Urinary bladder (tissue), 4 donors: ENCODE measurements at places on chromosomes 4 and X. TPM values are rescaled to one million over a fixed set of nuclear protein-coding genes. Genes with fewer than 3 reads are reported as not detected.

CDKL2 gene
- 0.15 TPM for polyA plus RNA-seq

RAB39B gene
- polyA plus RNA-seq: 0.29 TPM

GRCh38 chr4:8035371-8035780 lies 95.7 kb upstream of the AFAP1 start:
- no peak for DNase-seq

GRCh38 chr4:141759796-141760425 lies 123.5 kb downstream of the IL15 start:
- no peak for DNase-seq

DNA sequence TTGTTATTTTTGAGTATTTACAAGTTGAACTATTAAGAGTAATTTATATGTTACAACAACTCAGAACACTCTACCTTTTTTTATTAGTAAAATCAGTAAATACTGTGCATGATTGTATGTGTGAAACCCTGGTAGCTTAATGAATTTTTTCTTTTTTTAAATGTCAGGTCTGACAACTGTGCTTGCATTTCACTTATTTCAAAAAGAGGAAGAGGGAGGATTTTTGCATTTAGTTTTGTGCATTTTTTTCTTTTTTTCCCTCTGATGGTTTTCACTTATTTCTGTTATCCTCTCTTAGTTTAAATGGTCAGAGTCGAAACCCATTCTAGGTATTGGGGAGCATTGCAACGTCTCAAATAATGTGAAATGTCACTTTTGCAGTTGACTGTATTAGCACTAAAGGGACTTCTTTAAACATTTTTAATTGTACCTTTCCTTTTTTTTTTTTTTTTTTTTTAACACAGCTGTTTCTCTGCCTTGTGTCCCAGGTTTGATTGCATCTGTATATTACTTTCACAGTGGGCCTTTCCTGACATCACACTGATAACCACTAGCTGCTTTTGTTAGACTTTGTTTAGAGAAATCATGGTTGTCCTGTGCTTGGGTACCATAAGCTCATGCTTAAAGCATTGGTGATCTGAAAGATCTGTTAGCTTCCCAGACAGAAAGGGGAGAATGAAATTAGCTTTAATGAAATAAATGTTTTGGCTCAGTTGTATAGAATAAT lies 28.5 kb downstream of the MOB1B start:
- no peak for DNase-seq
